ENCODE measurements at places on chromosomes 2 and 18. TPM values are rescaled to one million over a fixed set of nuclear protein-coding genes. Genes with fewer than 3 reads are reported as not detected.
A peak's percentile ranks its signal among the peaks of the same experiment; 100 is the strongest.

GRCh38 chr2:233161730-233162129 lies 89.7 kb upstream of the ATG16L1 start:
- no peak for DNase-seq

DNA sequence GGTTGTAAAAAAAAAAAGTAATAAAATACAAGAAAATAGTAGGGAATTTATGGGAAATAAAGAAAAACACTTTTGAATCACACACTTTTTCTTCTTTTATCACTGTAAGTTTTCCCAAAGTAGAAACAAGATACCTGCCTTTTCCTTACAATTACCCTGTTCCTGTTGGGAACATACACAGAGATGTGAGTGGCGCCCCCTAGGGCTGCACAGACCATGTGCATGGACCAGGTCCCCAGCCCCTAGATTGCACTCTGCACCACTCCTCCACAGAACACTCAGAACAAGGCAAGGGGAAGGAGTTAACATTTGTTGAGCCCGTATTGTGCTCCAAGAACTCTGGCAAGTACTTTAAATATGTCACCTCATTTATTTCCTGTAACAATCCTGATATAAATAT lies 118.7 kb upstream of the NRP2 start:
- DNase-seq: no peak

DNA sequence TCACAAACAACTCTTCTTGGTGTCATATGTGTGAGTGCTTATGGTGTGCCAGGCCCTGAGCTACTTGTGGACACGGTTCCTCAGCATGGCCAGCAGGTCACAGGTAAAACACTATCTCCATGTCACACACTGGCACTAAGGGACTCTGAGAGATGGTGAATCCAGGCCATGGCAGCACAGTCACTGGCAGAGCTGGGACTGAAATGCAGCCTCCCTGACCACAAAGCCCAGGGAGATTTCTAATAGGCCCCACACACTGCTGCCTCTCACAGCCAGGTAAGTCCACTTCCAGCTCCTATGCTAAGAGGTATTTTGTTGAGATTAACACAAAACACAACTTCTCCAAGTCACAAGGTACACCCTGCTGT lies 92.0 kb downstream of the ACTR2 start:
- no peak for DNase-seq

The CNGA3 gene
- 0.10 TPM for total RNA-seq

The PRSS56 gene
- total RNA-seq: not detected

DNA sequence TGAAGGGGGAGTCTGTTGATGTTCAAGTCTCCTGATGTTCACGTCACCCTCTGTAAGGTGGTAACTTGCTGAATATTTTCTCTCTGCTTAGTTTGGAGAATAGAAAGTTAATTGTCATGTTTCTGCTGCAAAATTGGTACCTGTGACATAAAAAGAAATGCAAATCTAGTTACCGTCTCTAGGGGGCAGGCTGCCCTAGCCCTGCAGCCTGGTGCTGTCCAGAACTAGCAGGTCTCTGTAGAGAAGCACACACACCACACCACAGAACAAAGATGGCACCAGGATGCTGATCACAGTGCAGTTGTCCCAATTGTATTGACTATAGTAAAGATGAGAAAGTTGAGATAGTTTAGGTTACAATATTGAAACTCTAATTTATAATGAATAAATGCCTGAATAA lies 47.0 kb downstream of the SLC9A4 start:
- DNase-seq: no peak

GRCh38 chr2:112600634-112601033 lies 16.2 kb downstream of the CHCHD5 start:
- DNase-seq: no peak

GRCh38 chr2:24474053-24474452 lies 17.0 kb upstream of the NCOA1 start:
- DNase-seq: no peak

The ASNSD1 gene
- total RNA-seq: 41.9 TPM

GRCh38 chr2:148876202-148876594 lies 1.2 kb downstream of the KIF5C start:
- no peak for DNase-seq

DNA sequence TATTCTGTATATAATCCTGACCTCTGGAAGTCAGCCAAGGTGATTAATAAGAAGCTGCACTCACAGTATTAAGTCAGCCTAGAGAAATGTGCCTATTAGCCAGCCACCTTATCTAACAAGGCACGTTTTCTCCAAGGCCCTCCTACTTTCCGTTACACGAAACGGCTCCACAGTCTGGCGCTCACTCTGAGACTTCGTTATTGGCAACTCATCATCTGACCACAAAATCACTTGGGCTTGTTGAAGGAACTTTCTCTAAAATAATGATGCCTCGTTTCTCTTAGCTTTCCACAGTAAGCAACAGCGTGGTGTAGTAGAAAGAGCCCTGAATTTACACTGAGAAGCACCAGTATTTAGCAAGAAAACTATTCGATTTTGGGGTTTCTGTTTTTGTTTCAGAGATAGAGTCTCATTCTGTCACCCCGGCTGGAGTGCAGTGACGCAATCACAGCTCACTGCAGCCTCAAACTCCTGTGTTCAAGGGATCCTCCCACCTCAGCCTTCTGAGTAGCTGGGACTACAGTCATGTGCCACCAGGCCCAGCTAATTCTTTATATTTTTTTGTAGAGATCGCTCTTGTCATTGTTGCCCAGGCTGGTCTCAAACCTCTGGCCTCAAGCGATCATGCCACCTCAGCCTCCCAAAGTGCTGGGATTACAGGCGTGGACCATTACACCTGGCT lies 53.6 kb upstream of the SLC14A1 start:
- no peak for DNase-seq

DNA sequence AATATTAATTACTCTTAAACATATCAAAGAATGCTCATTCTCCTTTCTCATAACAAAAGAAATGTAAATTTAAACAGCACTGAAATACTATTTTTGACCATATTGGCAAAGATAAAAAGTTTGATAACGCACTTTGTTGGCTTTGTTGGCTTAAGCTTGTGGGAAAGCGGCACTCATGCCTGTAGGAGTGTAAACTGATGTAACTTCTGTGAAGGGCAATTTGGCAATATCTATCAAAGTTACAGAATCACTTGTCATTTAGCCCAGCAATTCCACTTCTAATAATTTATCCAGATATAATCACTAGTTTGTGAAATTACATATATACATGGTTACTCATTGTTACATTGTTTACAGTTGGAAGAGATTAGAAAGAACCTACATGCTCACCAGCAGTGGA lies 311.8 kb upstream of the STON1 start:
- DNase-seq: no peak

The NEURL3 gene
- total RNA-seq: 0.10 TPM

GRCh38 chr18:47163241-47163640 lies 12.9 kb downstream of the IER3IP1 start:
- DNase-seq: no peak

- no peak for DNase-seq
These were observed 60.8 kb downstream of the EFEMP1 start for GRCh38 chr2:55862673-55863390.

DNA sequence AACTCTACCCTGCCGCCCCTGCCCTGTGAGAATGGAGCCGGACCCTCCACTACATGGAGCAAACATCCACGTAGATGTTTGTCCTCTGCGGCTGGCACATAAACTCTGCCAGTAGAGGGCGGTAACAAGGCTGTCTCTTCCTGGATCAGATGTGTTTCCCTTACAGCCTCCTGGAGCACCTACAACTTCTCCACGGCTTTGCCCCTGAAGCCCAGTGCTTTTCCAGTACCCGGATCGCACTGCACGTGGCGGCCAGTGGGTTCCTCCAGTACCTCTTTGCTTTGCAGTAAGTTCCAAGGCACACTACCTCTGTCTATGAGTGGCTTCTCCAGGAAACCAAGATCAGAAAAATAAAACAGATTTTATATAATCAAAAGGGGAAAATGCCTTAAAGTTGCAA lies 651.3 kb downstream of the DCDC2C start:
- no peak for DNase-seq

- DNase-seq: no peak
These were observed 472 bp upstream of the PLEKHM3 start for GRCh38 chr2:208025814-208026184.

The ESCO1 gene
- 21.0 TPM for total RNA-seq

GRCh38 chr18:48488388-48488850 lies 50.4 kb upstream of the CTIF start:
- peak; percentile 8 for DNase-seq

DNA sequence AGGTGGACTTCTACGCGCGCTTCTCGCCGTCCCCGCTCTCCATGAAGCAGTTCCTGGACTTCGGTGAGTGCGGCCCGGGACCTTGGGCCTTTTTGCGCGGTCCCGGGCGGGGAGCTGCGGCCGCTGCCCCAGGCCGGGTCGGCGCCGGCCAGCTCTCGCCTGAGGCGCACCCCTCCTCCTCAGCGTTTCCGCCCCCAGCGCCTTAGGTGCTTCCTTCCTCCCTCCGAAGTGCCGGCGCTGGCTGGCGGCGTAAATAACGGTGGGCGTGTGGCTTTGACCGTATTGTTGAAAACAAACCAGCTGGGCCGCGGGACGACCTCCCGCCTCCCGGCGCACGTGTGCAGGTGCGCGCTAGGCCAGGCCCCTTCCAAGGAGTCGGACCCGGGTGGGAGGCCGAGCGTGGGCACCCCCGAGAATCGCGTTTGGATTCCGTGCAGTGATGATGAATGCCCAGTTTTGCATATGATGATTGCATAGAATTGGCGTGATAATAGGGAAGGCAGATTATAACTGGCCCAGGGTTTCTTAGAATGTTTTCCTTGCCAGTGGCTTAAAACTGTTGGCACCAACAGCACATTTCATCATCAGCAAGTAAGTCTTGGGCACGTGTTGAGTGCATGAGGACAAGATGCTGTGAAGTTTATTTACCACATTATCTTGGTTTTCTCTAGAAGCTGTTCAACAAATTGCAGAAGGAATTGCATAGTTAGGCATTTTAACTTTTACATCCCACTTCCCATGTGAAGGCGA lies 569 bp downstream of the PDK1 start:
- peak; percentile 12 for DNase-seq

DNA sequence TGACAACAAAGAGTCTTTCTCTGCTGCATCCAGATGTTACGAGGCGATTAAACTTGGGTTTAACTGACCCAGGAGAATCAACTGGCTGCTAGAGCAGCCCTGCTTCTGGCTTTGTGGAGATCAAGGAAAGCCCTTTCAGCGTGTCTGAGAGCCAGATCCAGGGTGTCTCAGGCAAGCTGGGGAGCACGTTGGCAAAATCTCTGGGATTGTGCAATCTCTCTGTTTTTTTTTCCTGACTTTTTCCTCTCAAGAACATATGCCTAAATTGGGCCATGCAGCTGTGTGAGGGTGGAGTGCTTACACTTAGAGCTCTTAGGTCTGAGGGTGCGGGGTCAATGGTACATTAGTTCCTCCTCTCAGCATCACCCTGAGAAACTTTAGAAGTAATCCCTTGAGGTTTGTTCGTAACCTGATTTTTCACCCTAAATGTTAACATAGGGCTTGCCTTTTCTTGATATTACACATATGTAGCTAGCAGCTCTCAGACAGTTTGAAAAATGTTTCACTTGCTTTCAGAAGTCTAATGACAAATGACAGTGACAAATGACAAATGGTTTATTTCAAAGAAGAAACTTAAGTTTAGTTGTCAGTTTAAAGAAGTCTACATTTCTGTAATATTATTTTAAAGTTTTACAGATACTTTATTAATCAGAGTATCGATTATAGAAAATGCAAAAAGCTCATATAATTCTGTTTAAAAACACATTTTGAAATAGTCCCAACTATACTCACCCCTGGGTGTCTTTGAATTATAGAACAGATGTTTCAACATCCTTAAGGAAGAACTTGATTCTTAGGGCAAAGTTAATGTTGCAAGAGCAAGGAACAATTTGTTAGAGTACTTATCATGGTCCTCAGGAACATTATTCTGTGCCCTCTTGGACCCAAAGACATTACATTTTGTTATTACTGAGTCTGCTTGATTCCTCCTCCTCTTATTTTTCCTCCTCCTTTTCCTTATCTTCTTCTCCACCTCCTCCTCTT lies 38.4 kb upstream of the ZSWIM2 start:
- DNase-seq: peak; percentile 88

DNA sequence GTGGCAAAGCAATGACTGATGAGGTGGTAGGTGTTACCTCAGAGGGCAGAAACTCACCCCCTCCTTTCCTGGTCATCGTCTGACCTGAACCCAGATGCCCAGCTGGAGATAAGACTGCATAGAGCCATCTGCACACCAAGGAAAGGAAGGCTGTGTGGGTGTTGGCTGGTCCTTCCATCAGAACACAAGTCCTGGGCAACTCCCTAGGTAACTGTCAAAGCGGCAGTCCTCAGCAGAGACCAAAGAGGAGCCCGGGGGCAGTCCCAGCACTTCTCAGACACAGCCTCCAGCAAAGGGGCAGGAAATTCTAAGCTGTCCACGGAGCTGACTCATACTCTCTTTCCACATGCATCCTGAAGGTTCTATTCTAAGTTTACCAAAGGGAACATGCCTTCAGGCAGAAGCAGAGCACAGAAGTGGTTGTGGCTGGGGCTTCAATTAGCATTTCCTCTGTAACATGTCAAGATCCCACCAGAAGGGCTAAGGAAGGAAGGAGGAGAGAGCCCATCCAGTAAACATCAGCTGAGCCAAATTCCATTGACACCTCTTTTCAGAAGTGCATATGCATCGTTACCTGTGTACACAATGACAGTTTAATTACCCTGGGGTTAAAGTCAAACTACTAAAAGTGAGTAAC lies 54.7 kb downstream of the SPRED2 start:
- no peak for DNase-seq

The SKOR2 gene
- total RNA-seq: not detected

The HOXD10 gene
- total RNA-seq: 1.8 TPM

The ATG9A gene
- 24.7 TPM for total RNA-seq

The FSHR gene
- not detected for total RNA-seq
